ENCODE measurements at places on chromosomes 4 and X.
A peak's percentile ranks its signal among the peaks of the same experiment; 100 is the strongest.

DNA sequence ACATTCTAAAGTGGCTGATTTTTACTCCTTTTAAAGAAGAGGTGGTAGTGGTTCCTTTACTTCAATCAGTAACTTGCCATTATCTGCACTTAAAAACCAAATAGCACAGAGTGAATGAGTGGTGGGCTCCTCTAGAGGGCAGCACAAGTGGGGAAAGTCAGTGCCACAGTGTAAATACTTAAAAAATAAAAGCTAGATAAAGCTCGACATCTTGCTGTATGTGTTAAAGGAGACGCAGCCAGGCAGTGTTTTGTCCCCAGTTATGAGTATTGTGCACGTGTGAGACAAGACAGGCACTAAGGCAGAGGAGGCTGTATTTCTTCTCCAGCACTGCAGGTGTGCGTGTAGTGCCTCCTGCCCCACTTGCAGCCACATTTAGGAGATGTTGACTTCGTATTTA lies 24.6 kb downstream of the NAP1L5 start:
- peak; percentile 23 for DNase-seq

DNA sequence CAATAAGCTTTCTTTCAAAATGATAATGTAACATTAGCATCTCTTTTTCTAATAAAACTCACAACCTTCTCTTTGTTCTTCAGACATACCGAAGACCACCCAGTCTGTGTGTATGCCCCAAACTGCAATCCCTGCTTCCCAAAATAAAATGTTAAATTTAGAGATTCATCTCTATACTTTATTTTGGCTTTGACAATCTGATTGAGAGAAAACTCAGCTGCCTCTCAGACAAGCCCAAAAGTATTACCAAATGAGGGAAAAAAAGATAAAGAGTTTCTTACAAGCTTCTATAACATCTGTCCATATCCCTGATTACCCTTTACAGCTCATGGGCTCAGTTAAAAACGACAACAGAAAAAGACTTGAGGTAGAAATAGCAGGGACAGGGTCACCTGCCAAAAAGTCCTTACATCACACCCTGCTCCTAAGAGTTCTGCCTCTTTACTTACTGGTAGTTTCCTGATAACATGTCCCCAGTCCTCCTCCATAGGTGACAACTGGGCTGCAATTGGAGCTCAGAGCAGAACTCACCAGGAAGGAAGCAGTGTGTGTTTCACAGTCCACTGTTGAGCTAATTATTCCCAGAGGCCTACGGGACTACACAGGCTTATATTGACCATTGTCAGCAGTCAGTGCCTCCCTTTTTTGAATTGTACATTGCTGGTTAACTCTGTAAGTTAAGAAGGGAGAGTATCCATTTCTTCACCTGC lies 70.9 kb upstream of the FAM9C start:
- no peak for DNase-seq

- DNase-seq, result no peak
Observed at GRCh38 chrX:107871136-107871535, 45.5 kb downstream of the MID2 start.

GRCh38 chrX:136369377-136369776 lies 68.6 kb downstream of the ADGRG4 start:
- no peak for DNase-seq

DNA sequence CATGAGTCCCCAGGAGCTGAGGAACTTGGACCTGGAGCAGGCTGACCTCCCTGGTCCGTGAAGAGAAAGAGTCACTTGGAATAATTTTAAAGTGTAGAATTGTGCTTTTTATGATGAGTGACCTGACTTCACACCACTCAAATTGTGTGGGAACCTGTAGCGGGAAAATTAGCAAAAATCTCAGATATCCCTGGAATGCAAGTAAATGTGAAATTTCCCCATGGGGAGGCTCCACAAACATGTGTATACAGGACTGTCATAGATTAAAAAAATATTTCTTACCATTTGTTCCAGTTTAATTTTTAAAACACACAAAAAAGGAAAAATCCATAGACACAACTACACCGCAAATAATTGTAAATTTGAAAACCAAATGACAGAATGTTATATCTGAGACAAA lies 1079.6 kb upstream of the PABPC4L start:
- DNase-seq, result no peak

DNA sequence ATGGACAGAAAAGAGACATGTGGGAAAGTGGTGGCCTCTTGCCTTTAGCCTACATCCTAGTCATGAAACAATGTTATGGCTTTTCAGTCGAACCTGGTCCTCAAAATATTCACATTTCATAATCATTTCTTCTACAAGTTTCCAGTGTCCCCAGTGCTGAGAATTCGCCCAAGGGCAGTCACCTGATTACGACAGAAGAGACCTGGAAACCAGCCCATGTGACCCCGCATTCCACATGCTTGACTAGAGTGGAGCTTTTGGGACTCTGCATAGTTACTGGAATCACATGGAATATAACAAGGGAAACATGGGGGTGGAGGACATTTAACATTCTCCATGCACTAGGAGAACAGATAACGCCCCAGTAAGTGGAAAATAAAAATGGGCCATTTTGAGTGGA lies 100.1 kb downstream of the PPARGC1A start:
- DNase-seq, result no peak

GRCh38 chr4:8355306-8355705 lies 85.2 kb downstream of the ACOX3 start:
- DNase-seq, result no peak

DNA sequence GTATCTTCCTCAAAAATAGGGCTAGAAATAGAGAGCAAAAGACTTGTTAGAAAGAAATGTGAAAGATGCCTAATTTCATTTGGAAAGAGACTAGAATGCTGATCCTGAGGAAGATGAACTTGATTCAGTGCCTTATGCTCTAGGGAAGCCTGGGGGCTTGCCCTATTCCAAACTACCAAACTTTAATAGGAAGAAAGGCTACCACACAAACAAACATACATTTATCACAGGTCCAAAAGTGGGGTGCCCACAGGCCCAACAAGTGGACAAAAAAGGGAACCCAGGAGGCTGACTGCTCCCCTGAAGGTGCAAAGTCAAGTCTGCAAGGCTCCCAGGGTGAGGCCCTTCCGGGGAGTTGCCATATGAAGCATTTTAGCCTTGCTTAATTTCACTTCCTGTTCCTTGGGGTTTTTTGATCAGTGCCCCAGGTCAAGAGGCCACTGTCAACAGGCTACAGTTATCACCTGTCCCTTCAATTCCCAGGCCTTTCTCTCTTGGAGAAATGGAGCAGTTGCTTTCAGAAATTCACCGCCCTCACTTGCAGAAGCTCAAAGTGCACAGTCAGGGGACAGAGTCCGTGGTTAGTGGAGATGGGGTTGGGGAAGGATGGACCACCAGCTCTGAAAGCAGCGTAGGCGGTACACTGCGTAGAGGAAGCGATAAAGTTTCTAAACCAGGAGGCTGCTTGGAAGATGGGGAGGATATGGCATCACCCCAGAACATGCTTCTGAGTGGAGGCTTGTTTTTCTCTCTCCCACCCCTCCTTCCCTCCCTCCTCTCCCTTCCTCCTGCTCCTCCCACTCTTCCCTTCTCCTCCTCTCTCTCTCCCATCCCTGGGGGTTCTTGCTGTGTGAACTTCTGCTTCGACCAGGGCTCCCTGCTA lies 36.4 kb downstream of the TMEM154 start:
- no peak for DNase-seq

DNA sequence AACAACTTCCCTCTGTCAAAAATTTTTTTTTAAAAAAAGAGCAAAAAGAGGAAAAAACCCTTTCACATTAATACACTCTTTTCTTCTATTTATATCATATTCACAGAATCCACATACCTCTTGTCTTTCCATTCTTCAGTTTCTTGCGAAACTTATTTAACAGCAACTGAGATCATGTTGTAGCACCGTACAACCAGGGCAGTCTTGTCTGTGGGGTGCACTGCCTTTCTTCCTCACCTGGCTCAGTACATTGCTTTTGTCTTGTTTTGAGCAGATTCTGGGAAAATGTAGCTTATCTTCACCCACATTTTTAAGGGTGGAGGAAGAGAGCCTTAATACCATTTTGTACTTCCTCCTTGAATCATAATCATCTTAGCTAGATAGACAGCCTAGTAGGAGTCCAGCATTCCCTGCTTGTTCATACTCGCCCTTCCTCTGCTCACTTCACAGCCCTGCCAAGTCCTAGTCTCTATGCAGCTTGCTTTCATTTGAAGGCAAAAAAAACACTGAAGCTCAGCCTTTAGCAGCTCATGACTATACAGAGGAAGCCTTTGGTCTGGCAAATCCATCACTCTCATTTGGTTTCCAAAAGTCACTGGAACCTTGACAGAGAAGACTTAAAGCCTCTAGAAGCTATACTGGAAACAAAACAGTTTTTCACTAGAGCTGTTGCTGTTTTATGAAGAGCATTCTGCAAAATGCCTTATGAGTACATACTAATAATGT lies 140.6 kb upstream of the BANK1 start:
- DNase-seq, result no peak

- no peak for DNase-seq
Observed at GRCh38 chrX:118756101-118756500, 28.7 kb downstream of the IL13RA1 start.

DNA sequence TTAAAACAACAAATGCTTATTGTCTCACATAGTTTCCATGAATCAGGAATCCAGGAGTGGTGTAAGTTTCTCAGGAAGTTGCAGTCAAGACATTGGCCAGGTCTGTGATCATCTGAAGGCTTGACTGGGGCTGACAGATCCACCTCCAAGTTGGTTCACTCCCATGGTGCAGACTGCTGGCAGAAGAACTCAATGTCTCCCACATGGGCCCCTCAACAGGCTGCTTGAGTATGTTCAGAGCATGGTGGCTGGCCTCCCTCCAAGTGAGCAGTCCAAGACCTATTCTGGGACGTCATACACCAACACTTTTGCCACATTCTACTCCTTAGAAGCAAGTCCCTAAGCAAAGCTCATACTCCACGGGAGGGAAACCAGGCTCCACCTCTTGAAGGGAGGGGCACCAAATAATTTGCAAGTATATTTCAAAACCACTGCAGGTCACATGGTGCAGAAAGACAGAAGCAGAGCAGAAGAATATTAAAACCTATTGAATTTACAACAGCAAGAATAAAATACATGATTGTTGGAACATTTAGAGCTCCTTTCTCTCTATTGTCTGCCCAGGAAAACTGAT lies 35.3 kb downstream of the LGI2 start:
- DNase-seq, result no peak

GRCh38 chrX:37779857-37780256 lies at the start of gene CYBB:
Gene CYBB, plus strand, starts transcription at chrX:37780059. Its CDS starts 19 bp downstream, at chrX:37780078.
- DNase-seq, result no peak

- DNase-seq, result peak; percentile 20
Observed at GRCh38 chr4:121462660-121463261, 81.9 kb upstream of the QRFPR start.

GRCh38 chr4:8267077-8267476 lies 2.5 kb upstream of the HTRA3 start:
- DNase-seq, result peak; percentile 25

- no peak for DNase-seq
Observed at GRCh38 chr4:37872310-37872988, 18.4 kb upstream of the TBC1D1 start.

DNA sequence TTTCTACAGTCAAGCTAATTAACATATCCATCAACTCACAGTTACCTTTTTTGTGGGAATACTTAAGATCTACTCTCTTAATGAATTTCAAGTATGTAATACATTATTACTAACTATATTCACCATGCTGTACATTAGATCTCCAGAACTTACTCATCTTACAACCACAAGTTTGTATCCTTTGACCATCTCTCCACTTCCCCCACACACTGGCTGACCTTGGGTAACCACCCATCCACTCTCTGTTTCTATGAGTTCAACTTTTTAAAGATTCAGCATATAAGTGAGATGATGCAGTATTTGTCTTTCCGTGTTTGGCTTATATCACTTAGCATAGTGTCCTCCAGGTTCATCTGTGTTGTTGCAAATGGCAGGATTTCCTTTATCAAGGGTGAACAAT lies 30.5 kb upstream of the MAGED1 start:
- DNase-seq, result no peak

DNA sequence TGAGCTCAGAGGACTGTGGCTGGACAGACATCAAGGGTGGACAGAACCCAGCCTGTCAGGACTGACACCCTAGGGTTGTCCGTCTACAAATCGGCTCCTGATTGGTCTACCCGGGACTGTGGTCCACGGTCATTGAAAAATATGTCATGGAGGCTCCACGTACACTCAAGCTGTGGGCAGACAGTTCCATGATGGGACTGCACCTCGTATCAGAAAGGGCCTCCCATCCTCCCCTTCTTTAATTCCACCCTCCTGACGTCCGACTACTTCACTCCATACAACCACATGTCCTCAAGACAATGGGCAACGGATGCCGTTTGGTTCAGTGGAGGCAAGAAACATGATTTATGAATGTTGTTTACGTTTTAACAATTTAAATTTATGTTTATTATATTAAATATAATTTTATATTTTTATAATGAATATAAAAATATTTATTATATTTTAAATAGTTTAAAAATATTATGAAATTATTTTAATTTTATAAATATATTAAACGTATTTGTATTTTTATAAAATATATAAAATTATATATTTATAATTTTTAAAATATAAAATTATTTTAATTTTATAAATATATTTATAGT lies 58.0 kb upstream of the SHOX start:
- DNase-seq, result no peak

GRCh38 chrX:71366674-71367256 lies 608 bp downstream of the TAF1 start:
- no peak for DNase-seq

DNA sequence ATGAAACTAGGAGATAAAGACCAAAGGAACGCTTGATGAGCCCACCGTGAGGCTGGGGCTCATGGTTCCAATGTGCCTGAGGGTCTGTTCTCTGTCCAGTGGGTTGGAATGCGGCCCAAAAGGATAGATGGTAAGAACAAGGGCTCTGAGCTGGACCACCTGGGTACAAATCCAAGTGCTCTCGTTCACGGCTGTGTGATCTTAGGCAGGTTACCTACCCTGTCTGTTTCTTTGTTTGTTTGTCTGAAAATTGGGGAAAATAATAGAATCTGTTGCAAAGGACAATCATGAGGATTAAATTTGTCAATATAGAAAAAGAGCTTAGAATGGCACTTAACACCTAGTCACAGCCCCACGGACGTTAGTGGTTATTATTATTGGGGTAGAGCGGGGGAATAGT lies 36.0 kb downstream of the SMIM20 start:
- DNase-seq, result no peak

GRCh38 chr4:186651181-186651603 lies 72.5 kb downstream of the FAT1 start:
- peak; percentile 86 for DNase-seq

GRCh38 chr4:108943976-108944591 lies 181.2 kb upstream of the ETNPPL start:
- DNase-seq, result no peak

- DNase-seq, result peak; percentile 89
Observed at GRCh38 chr4:6342530-6343293, 73.1 kb downstream of the WFS1 start.

- DNase-seq, result no peak
Observed at GRCh38 chr4:2417765-2418649, at the start of gene ZFYVE28. Gene ZFYVE28, minus strand, starts transcription at chr4:2418645. Its CDS starts 322 bp downstream, at chr4:2418323.

DNA sequence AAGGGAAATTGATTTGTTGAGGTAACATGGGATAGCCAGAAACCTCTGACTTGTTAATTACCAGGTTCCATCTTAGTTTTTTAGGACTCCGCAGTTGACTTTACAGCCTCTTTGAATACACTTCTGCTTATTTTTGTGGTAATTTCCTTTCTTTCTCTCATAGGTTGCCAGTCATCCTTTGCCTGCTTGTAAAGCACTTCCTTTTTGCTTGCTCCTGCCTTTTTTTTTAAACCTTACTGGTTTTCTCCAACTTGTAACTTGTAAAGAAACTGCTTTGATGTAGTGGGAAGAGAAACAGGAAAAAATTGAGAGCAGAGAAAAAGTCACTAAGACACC lies 2.6 kb downstream of the PGK1 start:
- DNase-seq, result no peak

GRCh38 chr4:154416190-154416547 lies 75.4 kb downstream of the DCHS2 start:
- DNase-seq, result no peak
